ENCODE measurements at places on chromosomes 4 and X. TPM values are rescaled to one million over a fixed set of nuclear protein-coding genes. Genes with fewer than 3 reads are reported as not detected.

Gene CLCN5
- 4.9 TPM for total RNA-seq

Gene P2RY10
- total RNA-seq, result not detected

Gene KIAA1210
- total RNA-seq, result not detected

Gene STK32B
- 0.50 TPM for total RNA-seq

Gene EFHC2
- 0.77 TPM for total RNA-seq

Gene SULT1E1
- not detected for total RNA-seq

Gene RASSF6
- not detected for total RNA-seq

Gene TGIF2LX
- total RNA-seq, result not detected

Gene EOLA1
- total RNA-seq, result 15.4 TPM

Gene TMSB15C
- total RNA-seq, result 2.6 TPM

Gene KCNIP4
- total RNA-seq, result not detected

Gene PF4V1
- not detected for total RNA-seq

Gene TCP11X2
- not detected for total RNA-seq

Gene NKX6-1
- total RNA-seq, result 0.26 TPM

Gene ADH1A
- total RNA-seq, result not detected

Gene KLHL13
- total RNA-seq, result 22.5 TPM

Gene C1QTNF7
- total RNA-seq, result 1.5 TPM

Gene PRRG1
- total RNA-seq, result 6.2 TPM

Gene PNMA3
- 0.26 TPM for total RNA-seq

Gene MAGED4
- 26.9 TPM for total RNA-seq

Gene ZNF711
- total RNA-seq, result 1.0 TPM

Gene CYLC1
- total RNA-seq, result not detected

Gene COMMD8
- 23.6 TPM for total RNA-seq

Gene UCHL1
- total RNA-seq, result 397 TPM
